OCI-M1 (cell line): ENCODE measurements at places on chromosomes 12 and 14.

GRCh38 chr14:62213516-62213915, 451.3 kb downstream of the SNAPC1 start:
- DNase-seq: no peak

GRCh38 chr14:50303744-50304471, 8.1 kb downstream of the L2HGDH start:
- peak; percentile 95 for DNase-seq

DNA sequence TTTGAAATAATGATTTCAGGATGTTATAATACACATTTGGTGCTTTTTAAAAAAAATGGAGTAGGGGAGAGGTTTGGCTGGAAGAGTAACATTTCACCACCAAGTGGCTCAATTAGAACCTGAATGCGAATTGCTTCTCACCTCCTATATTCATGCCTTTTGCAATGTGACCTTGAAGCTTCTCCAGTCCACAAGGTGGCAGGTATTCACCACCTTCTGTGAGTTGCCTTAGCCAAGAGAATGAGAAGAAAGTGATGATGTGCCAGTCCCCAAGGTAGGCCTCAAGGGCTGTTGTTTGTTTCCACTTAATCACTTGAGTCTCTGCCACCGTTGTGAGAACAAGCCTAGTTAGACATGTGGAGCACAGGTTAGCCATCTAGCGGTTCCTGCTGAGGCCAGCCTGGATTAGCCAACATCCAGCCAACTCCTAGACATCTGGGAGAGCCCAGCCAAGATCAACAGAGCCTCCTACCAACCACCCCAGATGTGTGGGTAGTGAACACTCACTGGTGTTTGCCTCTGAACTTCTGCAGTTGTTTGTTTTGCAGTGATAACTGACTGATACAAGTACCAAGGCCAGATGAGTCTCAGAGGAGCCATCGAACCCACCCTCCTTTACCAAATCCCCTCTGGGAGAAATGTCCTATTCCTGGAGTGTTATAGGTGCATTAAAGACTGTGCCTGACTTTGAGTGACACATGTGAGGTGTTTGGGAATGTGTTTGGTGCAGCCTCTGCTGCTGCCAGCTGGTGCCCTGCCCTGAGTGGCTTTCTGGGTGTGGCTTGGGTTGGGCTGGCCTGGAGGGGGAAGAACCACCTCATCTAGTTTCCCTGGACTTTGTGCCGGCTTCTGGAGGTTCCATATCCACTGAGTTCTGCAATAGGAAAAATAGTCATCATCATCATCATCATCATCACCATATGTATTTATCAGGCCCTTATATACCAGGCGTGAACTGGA, 132.5 kb upstream of the RFLNA start:
- no peak for DNase-seq

DNA sequence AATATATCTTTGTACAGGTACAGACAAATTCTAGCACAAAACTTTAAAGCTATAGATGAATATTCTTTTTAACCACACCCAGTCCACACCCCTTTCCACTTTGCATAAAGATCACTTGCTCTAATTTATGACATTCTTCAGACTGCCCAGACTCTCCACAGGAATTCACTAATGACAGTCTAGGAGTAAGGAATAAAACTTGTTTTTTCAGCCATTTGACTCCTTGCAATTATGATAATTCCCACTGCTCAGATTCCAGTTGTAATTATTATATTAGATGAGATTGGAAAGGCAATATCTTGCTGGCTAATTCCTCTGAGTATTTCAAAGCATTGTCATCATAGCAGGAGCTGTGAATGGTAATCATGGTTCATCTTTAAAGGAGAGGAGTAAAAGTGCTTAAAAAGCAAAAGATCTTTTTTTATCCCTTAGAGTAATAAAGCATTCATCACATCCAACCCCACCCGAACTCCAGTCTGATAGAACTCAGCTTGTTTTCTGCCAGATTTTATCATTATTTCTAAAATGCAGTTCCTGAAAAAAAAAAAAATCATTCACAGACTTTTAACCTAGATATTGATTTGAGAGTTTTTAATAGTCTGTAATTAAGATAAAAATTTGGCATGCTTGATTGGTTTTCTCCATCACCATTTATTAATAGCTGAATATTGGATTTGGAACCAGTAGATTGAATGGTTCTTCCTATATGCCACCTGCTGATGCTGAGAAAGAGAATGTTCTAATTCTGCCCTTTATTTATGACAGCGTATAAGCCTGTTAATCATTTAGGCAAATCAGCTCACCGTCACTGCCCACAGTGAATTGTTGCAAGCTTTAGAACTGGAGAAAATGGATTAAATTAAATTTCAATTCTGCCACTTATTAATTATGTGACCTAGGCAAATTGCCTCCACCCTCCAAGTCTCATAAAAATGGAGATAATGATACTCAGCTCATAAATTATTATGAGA, 93.9 kb upstream of the RASSF8 start:
- no peak for DNase-seq

DNA sequence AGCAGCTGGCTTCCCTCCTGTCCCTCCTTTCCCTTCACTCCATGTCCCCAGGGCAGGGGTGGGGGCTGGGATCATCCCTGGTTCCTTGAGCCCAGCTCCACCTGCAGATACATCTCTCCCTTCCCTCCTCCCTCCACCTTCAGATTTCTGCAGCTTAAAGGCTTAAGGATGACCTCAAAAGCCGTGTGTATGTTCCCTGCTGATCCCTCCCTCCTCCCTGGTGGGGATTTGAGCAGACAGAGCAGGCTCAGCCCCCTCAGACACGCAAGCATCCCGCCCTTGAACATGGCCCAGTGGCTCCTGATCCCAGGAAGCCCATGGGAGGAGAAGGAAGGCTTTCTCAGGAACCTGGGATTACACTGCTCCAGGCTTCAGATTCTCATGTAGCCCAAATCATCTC, 82.9 kb upstream of the RIN3 start:
- no peak for DNase-seq

GRCh38 chr14:101365329-101366158, 195.8 kb upstream of the DIO3 start:
- DNase-seq: no peak

DNA sequence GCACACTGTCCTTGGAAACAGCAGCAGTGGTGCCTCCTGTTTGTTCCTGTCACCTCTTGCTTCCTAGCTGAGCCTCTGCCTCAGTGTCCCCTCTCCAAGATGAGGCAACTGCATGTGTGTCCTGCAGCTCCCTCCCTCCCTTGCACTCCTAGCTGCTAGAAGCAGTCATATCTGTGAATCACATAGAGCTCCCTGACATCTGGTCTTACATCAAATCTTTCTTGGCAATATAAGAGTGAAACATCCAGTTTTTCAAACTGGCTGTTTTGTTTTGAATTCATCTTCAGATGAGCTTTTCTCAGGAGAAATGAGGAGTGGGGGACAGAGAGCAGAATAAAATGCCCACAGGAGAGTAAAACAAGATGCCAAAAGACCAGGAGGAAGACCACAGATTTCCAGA, 103.7 kb downstream of the VCPKMT start:
- no peak for DNase-seq
